ENCODE measurements at places on chromosomes 4 and X.

- no peak for DNase-seq
These were observed 37.0 kb upstream of the SMIM31 start for GRCh38 chr4:164716901-164717300.

DNA sequence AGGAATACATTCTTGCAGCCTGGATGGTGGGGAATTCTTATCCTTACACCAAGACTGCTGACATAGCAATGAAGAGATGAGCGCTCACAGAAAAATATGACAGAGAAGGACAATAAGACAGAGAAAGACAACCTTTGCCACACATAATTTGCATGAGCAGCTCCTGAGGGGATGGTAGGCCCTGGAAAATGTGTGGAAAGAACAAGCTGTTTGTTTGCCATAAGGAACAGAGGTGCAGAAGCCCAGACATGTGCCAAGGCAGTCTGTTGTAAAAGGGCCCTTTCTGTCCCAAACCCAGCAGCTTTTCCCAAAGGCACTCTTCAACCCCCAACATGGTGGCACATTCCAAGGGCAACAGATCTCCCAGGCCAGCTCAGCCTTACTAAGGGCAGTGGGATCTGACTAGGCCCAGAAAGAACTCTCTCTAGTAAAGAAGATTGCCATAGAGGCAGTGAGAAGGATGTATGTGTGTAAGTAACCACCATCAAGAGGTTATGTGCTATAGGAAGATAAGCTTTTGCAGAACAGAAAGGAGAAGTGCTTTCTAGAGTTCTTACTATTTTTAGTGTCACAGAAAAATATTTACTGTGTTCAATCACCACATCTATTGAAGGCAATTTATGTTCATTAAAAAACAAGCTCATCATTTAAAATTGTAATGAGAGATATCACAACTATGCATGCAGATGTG, 287.0 kb upstream of the RASGEF1B start:
- DNase-seq, result no peak

DNA sequence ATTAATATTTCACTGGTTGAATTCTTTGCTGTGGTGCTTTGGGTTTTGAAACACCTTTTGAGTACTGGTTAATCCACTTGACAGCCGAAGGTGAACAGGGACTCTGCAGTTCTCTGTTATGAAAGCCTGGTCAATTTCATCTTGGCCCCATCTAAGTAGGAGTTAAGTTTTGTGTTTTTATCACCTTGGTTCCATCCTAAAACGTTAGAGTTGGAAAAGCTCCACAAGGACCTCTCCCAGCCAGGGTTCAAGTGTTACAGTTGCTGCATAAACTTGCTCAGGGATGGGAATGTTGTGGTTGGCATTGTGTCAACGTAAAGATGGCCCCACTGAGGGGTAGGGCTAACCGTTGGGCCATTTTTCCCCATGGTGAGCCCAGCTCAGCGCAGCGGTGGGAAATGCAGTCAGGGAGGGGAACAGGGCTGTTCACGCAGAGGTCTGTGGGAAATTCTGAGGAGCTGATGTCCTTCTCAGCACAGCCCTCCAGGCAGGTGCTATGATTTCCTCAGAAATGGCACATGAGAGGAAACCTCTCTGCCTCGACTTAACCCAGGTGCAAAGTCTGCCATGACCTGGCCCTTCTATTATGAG, 188.7 kb downstream of the STIM2 start:
- DNase-seq, result no peak

DNA sequence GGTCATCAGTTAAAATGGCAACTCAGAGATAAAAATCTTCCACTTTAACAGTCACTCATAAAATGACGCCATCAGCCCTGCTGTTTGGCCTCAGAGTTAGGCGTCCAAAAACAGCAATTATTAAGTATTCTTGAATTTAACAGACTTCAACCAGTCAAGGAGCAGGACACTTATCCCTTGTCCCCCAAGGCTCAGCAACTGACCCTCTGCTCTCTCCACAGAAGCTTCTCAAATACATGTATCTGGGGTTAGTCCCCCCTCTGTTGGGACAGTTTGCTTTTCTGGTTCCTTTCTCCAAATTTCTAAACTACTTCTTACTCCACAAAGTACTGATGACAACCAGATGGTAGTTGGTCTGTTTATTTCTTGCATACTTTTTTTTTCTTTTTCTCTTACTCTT, 54.4 kb downstream of the SOD3 start:
- DNase-seq, result no peak

GRCh38 chr4:20754036-20754435, 53.8 kb downstream of the PACRGL start:
- no peak for DNase-seq

DNA sequence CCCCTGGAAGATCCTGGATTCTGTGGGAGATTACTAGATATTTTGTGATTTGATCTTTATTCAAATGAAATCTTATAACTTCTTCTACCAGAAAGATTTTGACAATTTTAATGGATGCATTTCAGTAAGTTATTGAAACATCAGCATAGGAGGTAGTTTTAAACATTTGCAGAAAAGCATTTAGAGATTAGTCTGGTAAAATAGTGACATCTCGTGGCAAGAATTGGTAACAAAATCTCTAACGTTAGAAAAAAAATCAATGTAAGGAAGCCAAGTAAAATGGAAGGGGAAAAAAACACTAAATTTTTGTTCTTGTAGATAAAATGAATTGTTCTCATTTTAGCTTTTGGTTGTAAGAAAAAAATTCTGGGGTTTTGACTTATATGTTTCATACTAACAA, 73.3 kb downstream of the TASL start:
- no peak for DNase-seq

GRCh38 chr4:126106658-126107057, 791.9 kb downstream of the FAT4 start:
- DNase-seq, result no peak

DNA sequence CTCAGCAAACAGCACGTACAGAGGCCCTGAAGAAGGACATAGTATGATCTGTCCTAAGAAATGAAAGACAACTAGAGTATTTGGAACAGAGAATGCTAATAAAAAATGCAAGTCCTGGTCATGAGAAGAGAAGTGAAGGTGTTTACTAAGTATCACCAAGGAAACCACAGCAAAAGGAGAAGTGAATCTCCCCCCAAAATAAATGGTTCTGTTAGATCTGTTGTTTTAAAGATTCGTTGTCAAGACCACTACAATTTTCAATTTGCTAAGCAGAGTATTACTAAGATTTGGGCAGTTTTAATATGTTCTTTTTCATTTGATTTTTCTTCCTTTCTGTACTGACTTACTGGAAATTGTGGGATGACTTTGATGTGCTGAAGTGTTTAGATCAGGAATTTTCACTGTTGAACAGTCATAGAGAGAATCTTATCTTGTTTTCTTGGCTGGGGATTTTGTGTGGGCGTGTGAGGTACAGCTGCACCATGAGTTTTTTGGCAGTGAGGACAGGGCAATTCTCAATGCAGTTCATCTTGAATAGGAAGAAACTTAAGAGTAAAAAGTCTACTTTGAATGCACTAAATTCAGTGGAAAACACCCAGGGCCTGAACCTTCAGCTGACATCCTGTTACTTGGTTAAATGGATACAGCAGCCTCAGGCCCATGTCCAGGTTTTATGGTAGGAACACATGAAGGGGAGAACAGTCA, 132.2 kb downstream of the STIM2 start:
- DNase-seq, result peak; percentile 44

DNA sequence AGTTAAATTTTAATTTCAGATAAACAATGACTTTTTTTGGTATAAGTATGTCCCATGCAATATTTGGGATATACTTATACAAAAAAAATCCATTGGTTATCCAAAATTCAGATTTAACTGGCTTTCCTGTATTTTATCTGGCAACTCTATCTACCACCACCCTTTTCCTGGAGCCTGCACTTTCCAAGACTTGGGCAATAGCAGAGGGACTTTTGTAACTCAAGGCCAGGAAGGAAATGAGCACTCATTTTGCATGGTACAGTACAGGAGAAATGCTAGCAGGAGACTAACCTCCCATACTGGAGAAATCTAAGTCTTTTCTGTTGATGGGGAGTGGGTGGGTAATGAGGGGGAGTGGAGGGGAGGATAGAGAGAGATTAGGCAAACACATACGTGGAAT, 37.7 kb upstream of the PLAC1 start:
- DNase-seq, result no peak

DNA sequence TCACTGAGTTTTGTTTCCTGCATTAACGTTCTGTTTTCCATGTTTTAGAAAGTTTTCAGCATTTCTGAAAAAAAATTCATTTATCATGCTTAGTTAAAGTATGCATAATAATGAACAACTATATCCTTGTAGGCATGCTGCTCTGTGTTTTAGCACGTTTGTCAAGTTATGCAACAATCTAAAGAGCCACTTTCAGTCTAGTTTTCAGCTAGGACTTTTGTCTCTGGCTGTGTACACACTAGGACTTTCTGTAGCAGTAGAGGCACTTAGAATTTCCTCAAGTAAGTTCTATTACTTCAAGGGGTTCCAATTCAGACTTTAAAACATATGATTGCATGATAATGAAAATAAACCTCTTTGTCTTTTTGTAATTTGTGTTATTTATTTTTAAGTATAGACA, 12.4 kb downstream of the DCAF8L1 start:
- no peak for DNase-seq
